ENCODE measurements at places on chromosomes 16 and 17. TPM values are rescaled to one million over a fixed set of nuclear protein-coding genes. Genes with fewer than 3 reads are reported as not detected.

Gene ZNF768
- 59.4 TPM for total RNA-seq

Gene PLA2G10
- total RNA-seq = not detected

Gene CTRB1
- not detected for total RNA-seq

GRCh38 chr17:31581491-31581890 is 190.0 kb downstream of the RAB11FIP4 start:
- no peak for DNase-seq

DNA sequence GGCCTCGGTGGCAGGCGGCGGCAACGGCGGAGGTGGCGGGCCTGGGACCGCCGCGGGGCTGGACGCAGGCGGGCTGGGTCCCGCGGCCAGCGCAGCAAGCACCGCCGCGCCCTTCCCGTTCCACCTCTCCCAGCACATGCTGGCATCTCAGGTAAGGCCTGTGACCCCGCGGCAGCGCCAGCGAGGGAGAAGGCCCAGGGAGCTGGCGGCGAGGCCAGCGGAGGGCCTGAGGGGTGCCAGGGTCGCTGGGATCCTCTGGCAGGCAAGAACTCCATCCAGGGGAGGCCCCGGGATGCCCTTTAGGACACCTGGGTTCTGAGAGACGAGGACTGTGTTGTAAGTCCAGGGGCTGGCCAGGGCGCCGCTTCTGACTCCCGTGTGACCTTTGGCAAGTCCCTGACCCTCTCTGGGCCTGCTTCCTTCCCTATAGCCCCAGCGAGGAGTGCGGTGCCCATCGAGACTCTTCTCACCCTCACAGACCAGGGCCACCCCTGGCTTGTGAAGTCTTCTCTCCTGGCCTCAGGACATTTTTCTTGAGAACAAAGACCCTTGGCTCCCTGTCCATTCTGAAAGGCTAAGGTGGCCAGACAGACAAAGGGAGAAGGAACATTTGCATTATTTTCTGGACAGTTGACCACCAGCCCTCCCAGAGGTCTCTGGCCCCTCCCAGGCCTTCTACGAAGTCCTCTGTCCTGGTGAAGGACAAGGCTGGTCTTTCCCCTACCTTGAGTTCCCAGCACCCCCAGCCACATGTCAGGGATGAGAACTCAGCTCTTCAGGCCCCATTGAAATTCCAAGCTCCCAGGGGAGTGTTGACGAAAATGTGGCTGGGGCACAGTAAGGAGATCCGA is 6.3 kb downstream of the TBX2 start:
- no peak for DNase-seq

DNA sequence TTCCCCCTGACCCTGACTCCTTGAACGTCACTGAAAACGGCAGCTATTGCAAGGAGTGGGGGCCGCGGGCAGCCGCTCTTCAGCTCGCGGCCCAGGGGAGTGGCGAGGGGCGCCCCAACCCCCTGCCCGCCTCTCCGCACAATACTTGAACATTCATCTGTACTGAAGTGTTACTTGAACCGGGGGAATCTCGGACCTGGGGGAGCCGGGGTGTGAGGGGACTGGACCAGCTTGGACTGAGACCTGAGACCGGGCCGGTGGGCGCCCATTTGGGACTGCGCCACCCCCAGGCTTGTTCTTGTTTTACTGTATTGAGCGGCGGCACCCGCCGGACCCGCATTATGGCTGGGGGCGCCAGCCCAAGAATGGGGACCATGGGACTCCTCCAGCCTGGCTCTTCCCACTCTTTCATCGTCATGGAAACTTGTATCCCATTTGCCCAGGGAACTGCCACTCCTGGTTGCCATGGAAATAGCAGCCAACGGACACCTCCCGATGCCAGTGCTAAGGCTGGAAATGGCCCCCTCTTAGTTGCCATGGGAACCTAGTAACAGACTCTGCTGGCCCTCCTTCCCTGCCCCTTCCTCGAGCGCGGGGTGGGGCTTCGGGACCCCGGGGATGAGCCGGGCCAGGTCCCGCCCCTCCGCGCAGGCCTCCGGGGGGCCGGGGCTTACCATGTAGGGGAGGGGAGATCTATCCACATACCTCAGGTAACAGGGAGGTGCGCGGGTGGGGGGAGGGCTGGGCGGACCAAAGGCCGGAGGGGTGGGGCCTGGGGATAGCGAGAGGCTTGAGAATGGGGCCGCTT is 805 bp upstream of the ORAI3 start:
- peak; percentile 86 for DNase-seq

DNA sequence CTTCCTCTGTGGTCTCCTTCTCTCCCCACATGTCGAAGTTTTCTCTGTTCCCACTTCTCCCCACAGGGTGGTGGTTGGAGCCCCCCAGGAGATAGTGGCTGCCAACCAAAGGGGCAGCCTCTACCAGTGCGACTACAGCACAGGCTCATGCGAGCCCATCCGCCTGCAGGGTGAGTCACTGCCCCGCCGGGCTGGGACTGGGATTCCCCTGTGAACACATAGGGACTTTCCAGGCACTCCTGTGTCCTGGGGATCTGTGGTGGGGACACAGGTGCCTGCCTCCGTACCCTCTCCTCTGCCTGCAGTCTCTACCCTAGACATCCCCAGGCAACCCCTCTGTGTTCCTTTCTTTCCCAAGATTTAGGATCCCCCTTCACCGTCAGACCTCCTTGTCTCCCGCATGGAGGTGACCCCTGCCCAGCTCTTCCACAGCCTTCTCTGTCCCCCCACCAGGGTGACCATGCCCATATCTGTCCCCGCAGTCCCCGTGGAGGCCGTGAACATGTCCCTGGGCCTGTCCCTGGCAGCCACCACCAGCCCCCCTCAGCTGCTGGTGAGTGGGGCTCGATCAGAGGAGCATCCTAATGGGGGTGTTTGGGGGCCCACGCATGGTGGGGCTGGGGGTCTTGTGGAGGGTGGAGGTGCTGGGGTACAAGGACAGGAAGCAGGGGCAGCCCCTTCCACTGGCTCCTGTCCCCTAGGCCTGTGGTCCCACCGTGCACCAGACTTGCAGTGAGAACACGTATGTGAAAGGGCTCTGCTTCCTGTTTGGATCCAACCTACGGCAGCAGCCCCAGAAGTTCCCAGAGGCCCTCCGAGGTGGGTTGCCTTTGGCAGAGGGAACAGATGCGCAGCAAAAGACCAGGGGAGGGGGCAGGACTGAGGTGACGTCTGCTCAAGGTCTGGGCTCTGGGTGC is 5.8 kb downstream of the ITGAM start:
- DNase-seq = no peak

Data from Karpas-422 (cell line).